ENCODE measurements at places on chromosomes 2 and 18. TPM values are rescaled to one million over a fixed set of nuclear protein-coding genes. Genes with fewer than 3 reads are reported as not detected.

The RBKS gene
- 7.5 TPM for polyA plus RNA-seq

The C2orf66 gene
- polyA plus RNA-seq = not detected

The MAPRE3 gene
- polyA plus RNA-seq = 2.4 TPM

The WNT10A gene
- 2.4 TPM for polyA plus RNA-seq

The LCT gene
- polyA plus RNA-seq = not detected

The ANKRD30BL gene
- polyA plus RNA-seq = 0.64 TPM
